Stimulated activated CD4-positive, alpha-beta T cell treated with anti-CD3 and anti-CD28 coated beads, Interleukin-1b, Interleukin-23, amount 100 ng/mL, for 1 hour (primary cell): ENCODE measurements at places on chromosomes 1 and 21.

GRCh38 chr21:17829472-17829871, 10.3 kb upstream of the C21orf91 start:
- DNase-seq: no peak

GRCh38 chr21:25490742-25491141, 116.5 kb downstream of the MRPL39 start:
- DNase-seq: no peak

GRCh38 chr1:147720557-147720956, 39.8 kb downstream of the GJA5 start:
- DNase-seq: no peak

- no peak for DNase-seq
These were observed 22.8 kb downstream of the TMEM50A start for GRCh38 chr1:25360596-25361581.

- DNase-seq: no peak
These were observed 48.4 kb upstream of the DNAJC6 start for GRCh38 chr1:65260851-65261473.
